ENCODE measurements at places on chromosomes 7 and 10. TPM values are rescaled to one million over a fixed set of nuclear protein-coding genes. Genes with fewer than 3 reads are reported as not detected.
A peak's percentile ranks its signal among the peaks of the same experiment; 100 is the strongest.

DNA sequence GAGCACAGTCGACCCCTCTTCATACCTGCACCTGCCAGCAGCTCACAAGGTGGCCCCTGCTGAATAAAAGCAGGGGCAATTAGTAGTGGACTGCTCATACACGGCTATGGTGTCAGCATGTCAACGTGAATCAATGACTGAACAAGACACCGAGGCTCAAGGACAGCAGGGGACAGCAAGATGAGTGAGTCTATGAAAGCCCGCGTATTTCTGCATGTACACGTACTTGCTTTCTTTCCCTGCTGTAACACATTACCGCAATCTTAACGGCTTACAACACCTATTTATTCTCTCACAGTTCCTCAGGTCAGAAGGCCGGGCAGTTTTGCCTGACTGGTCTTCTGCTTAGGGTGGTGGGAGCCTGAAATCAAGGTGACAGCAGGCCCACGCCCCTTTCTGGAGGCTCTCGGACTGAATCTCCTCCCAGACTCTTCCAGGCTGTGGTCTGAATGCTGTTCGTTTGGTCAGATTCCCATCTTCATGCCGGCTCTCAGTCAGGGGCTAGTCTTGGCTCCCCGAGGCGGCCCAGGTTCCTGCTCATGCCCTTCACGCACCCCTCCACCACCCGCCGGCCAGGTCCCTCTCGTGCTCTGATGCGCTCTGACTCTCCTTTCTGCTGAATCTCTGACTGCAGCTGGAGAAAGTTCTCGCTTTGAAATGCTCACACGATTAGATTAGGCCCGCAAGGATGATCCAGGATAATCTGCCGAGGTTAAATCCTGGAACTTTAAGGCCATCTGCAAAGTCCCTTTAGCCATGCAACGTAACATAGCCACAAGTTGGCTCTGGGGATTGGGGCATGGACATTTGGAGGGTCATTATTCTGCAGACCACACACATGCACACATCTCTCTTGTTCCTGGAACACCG lies 7.8 kb upstream of the PPP2R2D start:
- H3K27me3 ChIP-seq: no peaks in the 10 kb centered on the region
- no peaks in the 10 kb centered on the region for H3K4me1 ChIP-seq
- H3K36me3 ChIP-seq: no peaks in the 10 kb centered on the region
- no peak overlapping the region for H3K27ac ChIP-seq
- no peak overlapping the region for H3K4me3 ChIP-seq
- no peak for DNase-seq

- H3K27me3 ChIP-seq: no peaks in the 10 kb centered on the region
- no peak overlapping the region for H3K27ac ChIP-seq
- peak; percentile 56 for DNase-seq
- H3K36me3 ChIP-seq: no peaks in the 10 kb centered on the region
- peaks cover 9% of the 10 kb centered on the region for H3K4me1 ChIP-seq
These were observed 1.5 kb downstream of the IL6 start for GRCh38 chr7:22728401-22729029.

DNA sequence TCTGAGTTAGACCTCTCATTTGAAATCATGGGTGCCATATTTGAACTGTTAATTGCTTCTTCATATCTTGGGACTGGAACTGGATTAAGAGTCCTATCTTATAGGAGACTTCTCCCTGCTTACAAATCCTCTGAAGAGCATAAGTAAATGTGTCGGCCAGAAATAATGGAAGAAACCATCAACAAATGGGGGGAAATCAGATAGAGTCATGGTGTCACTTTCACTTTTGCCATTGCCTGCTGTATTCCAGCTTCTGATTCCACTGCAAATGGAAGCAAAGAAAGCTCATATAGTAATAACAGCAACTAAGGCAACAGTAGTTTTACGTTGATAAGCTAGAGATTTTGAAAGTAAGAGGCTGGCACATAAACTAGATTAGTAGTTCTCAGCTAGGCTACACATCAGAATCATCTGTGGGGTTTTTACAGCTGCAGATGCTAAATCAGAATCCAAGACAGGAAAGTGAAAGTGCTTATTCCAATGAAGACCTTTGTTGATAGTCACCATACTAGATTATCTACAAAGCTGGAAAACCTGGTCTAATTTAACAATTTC lies 12.3 kb upstream of the CRPPA start:
- H3K27ac ChIP-seq: no peak overlapping the region
- H3K36me3 ChIP-seq: no peaks in the 10 kb centered on the region
- H3K4me3 ChIP-seq: no peak overlapping the region
- DNase-seq: no peak
- H3K4me1 ChIP-seq: no peaks in the 10 kb centered on the region

The FAM25C gene
- total RNA-seq: not detected

- no peak overlapping the region for H3K4me3 ChIP-seq
- no peaks in the 10 kb centered on the region for H3K27me3 ChIP-seq
- DNase-seq: no peak
- peaks cover 21% of the 10 kb centered on the region for H3K4me1 ChIP-seq
These were observed 5.0 kb downstream of the LRRC27 start for GRCh38 chr10:132336919-132337407.

GRCh38 chr10:62093863-62094291 lies 174.8 kb downstream of the RTKN2 start:
- H3K36me3 ChIP-seq: no peaks in the 10 kb centered on the region
- no peak overlapping the region for H3K4me3 ChIP-seq
- no peak for DNase-seq
- H3K27ac ChIP-seq: peak overlapping the region; percentile 64

GRCh38 chr10:48284002-48284546 lies 9.6 kb upstream of the FRMPD2 start:
- no peak overlapping the region for H3K4me3 ChIP-seq
- peaks cover 8% of the 10 kb centered on the region for H3K4me1 ChIP-seq
- DNase-seq: no peak
- no peaks in the 10 kb centered on the region for H3K27me3 ChIP-seq

GRCh38 chr10:90133606-90134005 lies 432.2 kb downstream of the KIF20B start:
- H3K27me3 ChIP-seq: no peaks in the 10 kb centered on the region
- H3K4me3 ChIP-seq: no peak overlapping the region
- no peak overlapping the region for H3K27ac ChIP-seq
- H3K4me1 ChIP-seq: no peaks in the 10 kb centered on the region
- no peaks in the 10 kb centered on the region for H3K36me3 ChIP-seq

DNA sequence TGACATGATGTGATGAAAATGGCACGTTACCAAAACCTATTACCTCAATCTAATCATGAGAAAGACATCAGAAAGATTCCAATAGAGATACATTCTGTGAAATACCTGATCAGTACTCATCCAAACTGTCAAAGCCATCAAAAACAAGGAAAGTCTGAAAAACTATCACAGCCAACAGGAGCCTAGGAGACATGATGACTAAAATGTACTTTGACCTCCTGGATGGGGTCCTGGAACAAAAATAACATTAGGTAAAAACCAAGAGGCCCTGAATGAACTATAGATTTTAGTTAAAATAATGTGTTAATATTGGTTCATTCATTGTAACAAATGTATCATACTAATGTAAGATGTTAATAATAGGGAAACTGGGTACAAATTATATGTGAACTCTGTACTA lies 113.9 kb upstream of the LRGUK start:
- H3K36me3 ChIP-seq: no peaks in the 10 kb centered on the region
- no peak overlapping the region for H3K27ac ChIP-seq
- no peak overlapping the region for H3K4me3 ChIP-seq
- no peaks in the 10 kb centered on the region for H3K4me1 ChIP-seq
- DNase-seq: no peak
- H3K27me3 ChIP-seq: no peaks in the 10 kb centered on the region

DNA sequence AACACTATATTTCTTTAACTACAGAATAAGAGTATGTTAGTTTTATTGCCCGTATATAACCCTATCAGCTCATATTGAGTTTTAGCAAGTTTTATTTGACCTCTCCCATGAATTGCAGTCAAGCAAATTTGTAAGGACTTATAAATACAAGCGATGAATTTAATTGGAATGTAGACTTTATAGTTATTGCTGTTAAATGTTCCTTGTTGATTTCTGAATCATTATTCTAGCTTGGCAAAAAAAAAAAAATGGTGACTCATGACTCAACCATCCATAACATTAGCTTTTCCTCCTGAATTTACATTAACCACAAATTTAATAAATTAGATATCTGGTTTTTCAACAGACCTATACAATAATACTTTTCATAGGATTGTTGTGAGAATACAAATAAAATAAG lies 334.0 kb upstream of the LRRTM3 start:
- H3K4me1 ChIP-seq: no peaks in the 10 kb centered on the region
- H3K27me3 ChIP-seq: no peaks in the 10 kb centered on the region
- H3K36me3 ChIP-seq: no peaks in the 10 kb centered on the region
- H3K27ac ChIP-seq: no peak overlapping the region
- no peak overlapping the region for H3K4me3 ChIP-seq
- DNase-seq: no peak

DNA sequence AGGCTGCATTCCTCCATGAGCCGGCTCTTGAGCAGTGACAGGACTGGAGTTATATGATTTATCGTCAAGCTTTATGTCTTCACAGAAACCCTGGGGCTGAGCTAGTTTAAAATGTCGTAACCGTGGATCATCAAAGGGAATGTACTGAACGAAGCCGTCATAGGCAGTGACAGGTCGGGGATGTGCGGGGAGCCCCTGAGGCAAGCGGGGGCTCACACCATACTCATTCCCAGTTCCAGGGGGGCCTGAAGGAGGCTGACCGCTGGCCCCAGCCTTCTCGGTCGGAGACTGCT lies 30.7 kb downstream of the JCAD start:
- DNase-seq: peak; percentile 71
- no peaks in the 10 kb centered on the region for H3K27me3 ChIP-seq
- H3K4me1 ChIP-seq: peaks cover 11% of the 10 kb centered on the region
- H3K36me3 ChIP-seq: no peaks in the 10 kb centered on the region
- peak overlapping the region; percentile 80 for H3K27ac ChIP-seq

The TAS2R5 gene
- total RNA-seq: 5.1 TPM

The SSBP1 gene
- total RNA-seq: 153 TPM

DNA sequence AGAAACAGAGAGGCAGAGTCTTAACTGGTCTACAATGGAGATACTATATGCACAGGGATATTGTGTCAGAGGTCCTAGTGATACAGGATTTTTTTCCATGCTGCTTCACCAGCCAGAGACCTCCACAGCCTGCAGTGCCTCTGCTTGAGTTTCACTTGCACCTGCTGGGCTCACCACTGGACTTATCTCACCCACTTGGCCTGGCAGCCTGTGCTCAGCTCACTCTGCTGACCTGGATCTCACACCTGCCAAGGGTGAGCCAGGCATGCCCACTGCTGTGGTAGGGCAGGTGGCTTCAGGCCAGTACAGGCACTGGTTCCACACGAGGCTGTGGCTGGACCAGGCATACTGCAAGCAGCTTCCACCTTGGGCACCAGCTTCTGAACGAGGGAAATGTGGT lies 36.6 kb downstream of the PNLIPRP3 start:
- no peaks in the 10 kb centered on the region for H3K36me3 ChIP-seq
- no peaks in the 10 kb centered on the region for H3K4me1 ChIP-seq
- no peak overlapping the region for H3K4me3 ChIP-seq
- DNase-seq: no peak

The GNGT1 gene
- not detected for total RNA-seq

DNA sequence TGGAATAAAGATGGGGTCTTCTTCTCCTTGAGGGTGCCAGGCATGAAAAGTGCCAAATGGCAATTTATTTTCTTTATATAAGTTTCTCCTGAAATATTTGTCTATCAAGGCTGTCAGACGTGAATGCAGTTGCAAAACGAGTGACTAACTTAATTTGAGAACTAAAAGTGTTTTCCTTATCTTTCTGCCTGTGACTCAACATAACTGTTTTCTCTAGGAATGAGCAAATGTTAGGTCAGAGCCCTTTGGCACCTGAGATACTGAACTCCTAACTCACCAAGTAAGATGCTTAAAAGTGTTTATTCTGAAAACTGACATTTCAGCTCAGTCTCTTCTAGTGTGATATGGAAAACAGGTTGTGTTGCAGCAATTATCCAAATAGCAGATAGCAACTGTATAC lies 197.0 kb downstream of the STK31 start:
- no peaks in the 10 kb centered on the region for H3K36me3 ChIP-seq
- DNase-seq: no peak
- H3K27ac ChIP-seq: no peak overlapping the region

The PTPRZ1 gene
- 5.0 TPM for total RNA-seq

The TWNK gene
- 5.0 TPM for total RNA-seq

DNA sequence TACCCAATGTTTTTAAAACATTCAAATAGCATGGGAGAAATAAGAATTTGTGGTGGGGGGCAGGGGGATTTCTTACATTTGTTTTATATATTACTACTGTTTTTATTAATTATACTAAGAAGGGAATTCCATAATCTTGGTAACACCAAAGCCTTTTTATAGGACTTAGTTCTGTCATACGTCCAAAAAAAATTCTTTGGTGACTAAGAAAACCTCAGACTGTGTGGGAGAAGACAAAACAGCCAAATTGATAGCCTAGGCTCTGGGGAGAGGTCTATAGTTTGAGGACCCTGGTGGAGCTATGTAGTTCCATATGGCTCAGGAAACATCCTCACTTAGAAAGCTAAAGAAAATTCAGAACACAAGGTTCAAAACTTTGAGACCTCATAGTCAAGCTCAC lies 23.4 kb downstream of the ACSM6 start:
- H3K36me3 ChIP-seq: no peaks in the 10 kb centered on the region
- H3K27me3 ChIP-seq: no peaks in the 10 kb centered on the region
- no peak for DNase-seq
- no peaks in the 10 kb centered on the region for H3K4me1 ChIP-seq
- no peak overlapping the region for H3K4me3 ChIP-seq

The SYNPO2L gene
- total RNA-seq: not detected

- no peaks in the 10 kb centered on the region for H3K4me1 ChIP-seq
- H3K27me3 ChIP-seq: no peaks in the 10 kb centered on the region
- H3K27ac ChIP-seq: no peak overlapping the region
- no peaks in the 10 kb centered on the region for H3K36me3 ChIP-seq
- H3K4me3 ChIP-seq: no peak overlapping the region
These were observed 7.6 kb upstream of the SUN1 start for GRCh38 chr7:824664-825063.

DNA sequence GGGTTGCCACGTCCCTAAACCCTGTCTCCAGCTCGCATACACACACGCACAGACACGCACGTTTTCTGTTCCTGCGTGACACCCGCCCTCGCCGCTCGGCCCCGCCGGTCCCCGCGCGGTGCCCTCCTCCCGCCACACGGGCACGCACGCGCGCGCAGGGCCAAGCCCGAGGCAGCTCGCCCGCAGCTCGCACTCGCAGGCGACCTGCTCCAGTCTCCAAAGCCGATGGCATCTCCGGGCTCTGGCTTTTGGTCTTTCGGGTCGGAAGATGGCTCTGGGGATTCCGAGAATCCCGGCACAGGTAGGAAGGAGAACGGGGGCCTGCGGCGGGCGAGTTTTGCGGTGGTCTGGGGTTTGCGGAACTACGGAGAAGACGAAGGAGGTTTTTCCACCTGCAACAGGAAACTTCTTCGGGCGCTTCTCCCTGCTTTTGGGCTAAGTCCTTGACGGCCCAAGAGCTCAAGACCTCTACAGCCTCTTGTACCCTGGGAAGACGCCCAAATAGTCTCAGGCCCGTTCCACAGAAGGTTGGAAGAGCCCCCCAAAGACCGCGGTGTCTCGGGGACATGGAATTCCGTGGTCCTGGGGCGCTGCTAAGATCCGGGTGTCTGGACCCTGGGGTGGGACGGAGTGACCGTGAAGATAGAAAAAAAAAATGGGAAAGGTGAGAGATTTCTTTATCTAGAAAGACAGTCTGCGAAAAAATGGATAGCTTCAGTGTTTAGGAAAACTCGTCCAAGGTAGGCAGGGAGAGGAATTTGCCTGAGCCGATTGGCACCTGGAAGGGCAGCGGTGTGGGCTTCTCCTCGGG lies at the start of gene GAD2:
TSS of gene GAD2 (plus strand) at position 190 of the 811 bp plus-strand sequence. CDS start at position 226, 36 bp downstream.
- no peak within 1 kb of the TSS for H3K4me3 ChIP-seq
- no peak within 1 kb of the TSS for H3K27ac ChIP-seq
- peaks cover 25% of the 10 kb centered on the region for H3K4me1 ChIP-seq
- no peaks in the 10 kb centered on the region for H3K36me3 ChIP-seq

The SOSTDC1 gene
- total RNA-seq: 65.8 TPM

The MEOX2 gene
- 0.80 TPM for total RNA-seq
